Left renal pelvis (tissue), 4 donors: ENCODE measurements at places on chromosomes 1 and 21. TPM values are rescaled to one million over a fixed set of nuclear protein-coding genes. Genes with fewer than 3 reads are reported as not detected.

Gene FTCD
- 30.0 TPM for polyA plus RNA-seq

Gene FAM167B
- 3.8 TPM for polyA plus RNA-seq

Gene DAB1
- polyA plus RNA-seq, result 7.4 TPM

Gene S100A1
- 1.5 TPM for polyA plus RNA-seq

Gene ADAMTS5
- 72.3 TPM for polyA plus RNA-seq

Gene CNKSR1
- 18.4 TPM for polyA plus RNA-seq

Gene SLAMF9
- not detected for polyA plus RNA-seq

Gene NR1I3
- polyA plus RNA-seq, result 1.9 TPM

Gene NTNG1
- polyA plus RNA-seq, result 13.1 TPM

Gene CFAP45
- 4.1 TPM for polyA plus RNA-seq

Gene STMN1
- polyA plus RNA-seq, result 1,108 TPM

Gene CD1B
- not detected for polyA plus RNA-seq

Gene INSRR
- 1.2 TPM for polyA plus RNA-seq

Gene RGS18
- 3.5 TPM for polyA plus RNA-seq

Gene RAB29
- polyA plus RNA-seq, result 33.9 TPM

Gene TMEM269
- 0.47 TPM for polyA plus RNA-seq

Gene DMRTB1
- polyA plus RNA-seq, result not detected

Gene SEMA4A
- 23.1 TPM for polyA plus RNA-seq

Gene RNU1-1
- not detected for polyA plus RNA-seq

Gene EXOSC10
- 87.2 TPM for polyA plus RNA-seq

Gene DIO1
- 4.9 TPM for polyA plus RNA-seq

Gene URB2
- polyA plus RNA-seq, result 8.5 TPM

Gene IL19
- polyA plus RNA-seq, result 0.88 TPM

Gene FLG2
- 0.13 TPM for polyA plus RNA-seq
